ENCODE measurements at places on chromosomes 7 and 10.

- DNase-seq = no peak
Observed at GRCh38 chr7:64882341-64883112, 20.5 kb upstream of the ZNF273 start.

DNA sequence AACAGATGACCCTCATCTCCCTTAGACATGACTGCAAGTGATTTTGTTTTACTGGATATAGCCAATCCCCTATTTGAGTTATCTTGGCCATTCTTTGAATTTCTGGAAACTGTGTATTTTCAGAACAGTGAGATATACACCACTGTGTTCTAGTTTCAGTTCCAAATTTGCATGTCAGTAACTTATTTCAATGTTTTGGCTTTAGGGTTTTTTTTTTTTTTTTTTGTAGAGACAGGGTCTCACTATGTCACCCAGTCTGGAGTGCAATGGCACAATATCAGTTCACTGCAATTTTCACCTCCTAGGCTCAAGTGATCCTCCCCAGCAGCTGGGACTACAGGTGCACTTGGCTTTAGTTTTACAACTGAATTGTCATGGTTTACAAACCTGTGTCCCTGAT is 67.2 kb downstream of the ATAD1 start:
- no peak for DNase-seq

DNA sequence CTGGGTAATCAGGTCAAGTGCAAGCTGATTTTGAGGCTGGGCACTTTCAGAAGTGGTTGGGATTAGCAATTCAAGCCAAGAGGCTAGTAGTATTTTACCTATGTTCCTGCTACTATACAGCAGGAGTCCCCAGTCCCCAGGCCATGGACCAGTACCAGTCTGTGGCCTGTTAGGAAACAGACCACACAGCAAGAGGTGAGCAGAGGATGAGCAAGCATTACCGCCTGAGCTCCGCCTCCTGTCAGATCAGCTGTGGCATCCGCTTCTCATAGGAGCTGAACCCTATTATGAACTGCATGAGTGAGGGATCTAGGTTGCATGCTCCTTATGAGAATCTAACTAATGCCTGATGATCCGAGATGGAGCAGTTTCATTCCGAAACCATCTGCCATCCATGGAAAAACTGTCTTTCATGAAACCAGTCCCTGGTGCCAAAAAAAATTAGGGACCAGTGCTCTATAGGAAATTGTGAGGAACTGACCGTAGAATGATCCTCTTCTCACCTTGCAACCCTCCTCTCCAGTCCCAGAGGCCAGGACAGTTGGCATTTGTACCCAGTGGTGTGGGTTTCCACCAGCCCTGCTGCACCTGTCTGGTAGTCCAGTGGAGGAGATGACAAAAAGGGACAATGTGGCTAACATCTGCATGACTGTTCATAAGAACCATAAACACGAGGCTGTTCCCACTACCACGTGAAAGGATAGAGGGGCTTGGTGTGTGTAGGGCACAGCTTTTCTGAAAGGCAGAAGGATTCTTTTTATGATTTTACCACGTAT is 172.5 kb downstream of the KIAA1217 start:
- no peak for DNase-seq

DNA sequence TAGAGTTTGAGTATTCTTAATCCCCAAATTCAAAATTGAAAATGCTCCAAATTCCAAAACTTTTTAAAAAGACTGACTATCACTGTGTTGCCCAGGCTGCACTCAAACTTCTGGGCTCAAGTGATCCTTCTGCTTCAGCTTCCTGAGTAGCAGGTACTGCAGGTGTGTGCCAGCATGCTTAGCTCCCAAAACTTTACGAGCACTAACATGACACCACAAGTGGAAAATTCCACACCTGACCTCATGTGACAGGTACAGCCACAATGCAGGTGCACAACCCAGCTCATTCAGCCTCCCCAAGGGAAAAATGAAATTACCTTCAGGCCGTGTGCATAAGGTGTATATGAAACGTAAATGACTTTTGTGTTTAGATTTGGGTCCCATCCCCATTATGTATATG is 16.5 kb downstream of the CDC123 start:
- DNase-seq = no peak

GRCh38 chr10:79386637-79387465 is 39.6 kb downstream of the PPIF start:
- no peak for DNase-seq
